Tibial nerve (tissue), 4 donors: ENCODE measurements at places on chromosomes 1 and 21. TPM values are rescaled to one million over a fixed set of nuclear protein-coding genes. Genes with fewer than 3 reads are reported as not detected.

DNA sequence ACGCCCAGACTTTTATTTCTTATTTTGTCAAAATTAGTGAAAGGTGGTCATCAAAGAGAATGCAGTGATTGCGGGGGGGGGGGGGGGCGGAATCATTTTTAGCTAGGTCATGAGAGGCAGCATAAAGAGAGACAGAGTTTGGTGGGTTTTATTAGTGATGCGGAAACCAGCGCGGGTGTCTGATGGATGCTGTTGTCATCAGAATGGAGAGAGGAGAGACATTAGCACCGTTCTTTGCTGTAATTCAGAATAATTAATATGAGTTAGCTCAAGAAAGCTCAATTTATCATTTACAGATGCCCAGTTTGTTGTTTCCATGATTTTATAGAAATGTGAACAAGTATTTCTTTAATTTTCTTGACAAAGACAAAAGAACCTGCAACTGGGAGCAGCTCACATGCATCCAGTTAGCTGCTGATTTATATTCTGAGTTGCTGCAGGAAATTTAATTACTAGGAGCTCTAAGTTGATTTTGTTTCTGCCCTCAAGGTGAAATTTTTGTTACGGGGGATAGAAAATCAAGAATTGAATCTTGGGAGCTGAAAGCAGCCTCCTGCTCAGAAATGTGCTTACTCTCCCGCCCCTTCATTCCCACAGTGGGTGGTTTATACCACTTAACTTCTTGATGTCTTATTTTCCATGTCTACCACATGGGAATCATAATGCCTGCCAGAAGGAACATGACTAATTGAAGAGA lies 133.4 kb upstream of the MAP1LC3C start:
- no peaks in the 10 kb centered on the region for H3K4me1 ChIP-seq
- DNase-seq, result no peak
- no peak overlapping the region for H3K27ac ChIP-seq
- no peak overlapping the region for H3K4me3 ChIP-seq

GRCh38 chr1:68675336-68675735 lies 178.5 kb upstream of the DEPDC1 start:
- no peak overlapping the region for H3K27ac ChIP-seq
- no peaks in the 10 kb centered on the region for H3K27me3 ChIP-seq
- H3K4me1 ChIP-seq, result no peaks in the 10 kb centered on the region

- no peak overlapping the region for H3K4me3 ChIP-seq
- no peak overlapping the region for H3K27ac ChIP-seq
- peaks cover 6% of the 10 kb centered on the region for H3K4me1 ChIP-seq
- no peaks in the 10 kb centered on the region for H3K36me3 ChIP-seq
- no peak for DNase-seq
Observed at GRCh38 chr1:37135032-37135431, 100.7 kb upstream of the GRIK3 start.

DNA sequence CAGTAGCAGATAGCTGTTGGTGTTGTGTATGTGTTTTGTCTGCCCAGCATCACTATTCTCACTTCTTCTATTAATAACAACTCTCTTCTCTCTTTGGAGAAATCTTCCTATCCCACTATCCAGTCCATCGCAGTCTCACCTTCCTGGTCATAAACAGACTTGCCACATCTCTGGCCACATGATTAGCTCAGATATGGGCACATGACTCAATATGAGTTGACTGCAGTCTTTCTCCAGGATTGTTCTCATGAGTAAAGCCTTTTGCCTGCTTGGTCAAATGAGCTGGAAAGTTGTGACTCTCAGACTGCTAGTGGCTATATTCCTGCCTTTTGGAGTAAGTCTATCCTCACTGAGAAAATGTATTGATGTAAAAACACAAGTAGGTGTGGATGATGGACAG lies 32.9 kb upstream of the TADA1 start:
- DNase-seq, result no peak
- no peak overlapping the region for H3K27ac ChIP-seq
- H3K4me3 ChIP-seq, result no peak overlapping the region
- H3K4me1 ChIP-seq, result no peaks in the 10 kb centered on the region
- H3K36me3 ChIP-seq, result no peaks in the 10 kb centered on the region

GRCh38 chr1:18783705-18784481 lies 75.6 kb downstream of the TAS1R2 start:
- no peak overlapping the region for H3K27ac ChIP-seq
- no peak for DNase-seq
- H3K4me3 ChIP-seq, result no peak overlapping the region

GRCh38 chr1:87220993-87221392 lies 107.7 kb upstream of the LMO4 start:
- no peaks in the 10 kb centered on the region for H3K36me3 ChIP-seq
- no peak for DNase-seq
- no peak overlapping the region for H3K27ac ChIP-seq
- H3K4me3 ChIP-seq, result no peak overlapping the region

DNA sequence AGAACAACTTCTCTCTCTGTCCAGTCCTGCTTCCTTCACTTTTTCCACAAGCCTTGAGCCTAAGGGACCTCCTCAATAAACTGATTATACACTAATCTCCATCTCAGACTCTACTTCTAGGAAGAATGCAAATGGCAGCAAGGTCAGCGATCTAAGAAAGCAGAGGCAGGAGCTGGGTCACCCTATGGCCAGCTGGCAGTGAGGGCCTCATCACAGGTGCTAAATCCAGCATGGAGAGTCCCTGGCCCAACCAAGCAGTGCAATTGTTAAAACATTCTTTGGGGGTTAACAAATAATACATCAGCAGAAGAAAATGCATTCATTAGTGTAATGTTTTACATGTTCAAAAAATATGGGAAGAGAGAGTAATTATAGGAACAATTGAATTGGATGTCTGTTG lies 416.0 kb downstream of the SIPA1L2 start:
- DNase-seq, result no peak
- no peak overlapping the region for H3K4me3 ChIP-seq
- no peaks in the 10 kb centered on the region for H3K36me3 ChIP-seq

DNA sequence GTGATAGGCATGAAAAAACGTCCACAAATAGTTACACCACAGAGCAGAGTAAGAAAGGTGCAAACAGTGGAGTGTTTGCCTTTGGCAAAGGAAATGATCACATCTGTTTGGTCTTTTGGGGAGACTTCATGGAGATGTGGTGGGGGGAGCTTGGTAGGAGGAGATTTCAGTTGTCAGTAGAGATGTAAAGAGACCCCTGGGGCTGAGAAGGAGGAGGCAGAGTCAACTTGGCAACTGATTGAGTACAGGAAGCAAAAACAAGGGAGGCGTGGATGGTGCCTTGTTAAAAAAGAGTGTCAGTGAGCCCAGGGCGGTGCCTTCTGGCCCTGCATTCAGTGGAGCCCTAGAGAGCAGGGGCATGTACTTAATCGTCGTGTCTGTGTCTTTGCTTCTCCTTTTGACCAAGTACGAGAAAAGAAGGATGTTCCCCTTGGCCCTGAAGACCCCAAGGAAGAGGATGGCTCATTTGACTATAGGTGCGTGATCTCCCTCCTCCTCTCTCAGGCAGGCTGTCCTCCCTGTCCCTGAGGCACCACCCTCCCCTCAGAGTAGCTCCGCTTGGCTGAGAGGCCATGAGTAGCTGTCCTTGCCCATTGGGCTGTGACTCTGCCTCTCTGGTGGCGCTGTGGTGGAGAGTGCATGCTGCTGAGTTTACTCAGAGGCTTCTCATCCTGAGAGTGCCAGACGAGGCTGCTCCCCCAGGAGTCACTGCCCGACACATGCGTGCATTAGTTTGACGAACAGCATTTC lies 30.4 kb upstream of the CNTN2 start:
- no peaks in the 10 kb centered on the region for H3K27me3 ChIP-seq
- H3K4me3 ChIP-seq, result no peak overlapping the region
- peaks cover 21% of the 10 kb centered on the region for H3K4me1 ChIP-seq
- H3K27ac ChIP-seq, result no peak overlapping the region
- DNase-seq, result no peak

DNA sequence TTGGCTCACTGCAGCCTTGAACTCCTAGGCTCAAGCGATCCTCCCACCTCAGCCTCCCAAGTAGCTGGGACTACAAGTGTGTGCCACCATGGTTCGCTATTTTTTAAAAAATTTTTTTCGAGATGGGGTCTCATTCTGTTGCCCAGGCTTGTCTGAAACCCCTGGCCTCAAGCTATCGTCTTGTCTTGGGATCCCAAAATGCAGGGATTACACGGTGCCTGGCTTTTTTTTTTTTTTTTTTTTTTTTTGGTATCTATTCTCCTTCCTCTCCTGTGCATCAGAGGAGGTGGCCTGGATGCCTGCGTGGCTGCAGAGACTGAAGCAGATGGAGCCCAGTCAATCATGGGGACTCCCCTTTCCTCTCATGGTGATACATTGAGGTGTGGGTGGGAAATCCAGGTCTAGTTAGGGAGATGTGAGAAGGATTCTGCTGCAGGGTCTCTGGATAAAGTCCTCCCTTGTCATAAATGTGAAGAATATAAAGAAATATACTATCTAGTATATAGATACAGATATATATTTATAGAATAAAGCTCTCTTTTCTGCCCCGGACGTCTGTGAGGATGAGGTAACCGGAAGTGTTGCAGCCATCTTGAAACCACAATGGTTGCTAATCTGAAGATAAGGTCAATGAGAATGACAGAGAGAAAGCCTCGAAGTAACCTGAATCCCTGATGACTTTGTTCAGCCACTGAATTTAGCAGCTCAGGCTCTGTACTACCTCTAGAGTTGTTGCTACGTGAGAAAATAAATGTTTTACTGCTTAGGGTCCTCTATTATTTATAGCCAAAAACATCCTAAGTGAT lies 19.5 kb upstream of the RGSL1 start:
- H3K4me3 ChIP-seq, result no peak overlapping the region
- no peaks in the 10 kb centered on the region for H3K36me3 ChIP-seq
- no peaks in the 10 kb centered on the region for H3K4me1 ChIP-seq

DNA sequence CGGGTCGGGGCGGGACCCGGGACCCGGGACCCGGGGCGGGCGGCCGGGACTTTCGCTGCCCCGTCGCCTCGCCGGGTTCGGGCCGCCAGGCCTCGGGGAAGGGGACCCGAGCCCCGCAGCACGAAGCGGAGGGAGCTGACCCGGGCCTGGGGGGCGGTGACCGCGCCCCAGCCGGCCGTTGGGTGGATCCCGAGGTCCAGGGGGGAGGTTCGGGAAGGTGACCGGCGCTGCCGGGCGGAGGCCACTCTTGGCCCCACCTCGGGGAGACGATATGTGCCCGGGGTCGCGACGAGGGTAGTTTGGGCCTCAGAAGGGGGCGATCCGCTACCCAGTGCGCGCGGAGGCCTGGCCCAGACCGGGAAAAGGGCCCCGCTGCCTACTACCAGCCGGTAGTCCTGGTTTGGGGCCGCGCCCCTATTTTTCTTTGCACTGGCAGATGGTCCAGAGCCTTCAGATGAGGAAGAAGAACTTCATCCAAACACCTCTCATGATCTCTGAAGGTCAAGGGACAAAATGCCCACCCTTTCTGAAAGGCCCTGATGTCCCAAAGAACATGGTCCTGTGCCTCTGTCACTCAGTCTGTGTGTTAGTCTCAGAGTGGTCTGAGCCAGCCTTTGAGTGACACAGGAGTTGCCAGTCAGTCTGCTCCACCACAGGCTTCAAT lies 766 bp downstream of the AGO4 start:
- no peak for DNase-seq
- no peaks in the 10 kb centered on the region for H3K27me3 ChIP-seq
- H3K4me1 ChIP-seq, result no peaks in the 10 kb centered on the region
- H3K4me3 ChIP-seq, result peak overlapping the region; percentile 99

DNA sequence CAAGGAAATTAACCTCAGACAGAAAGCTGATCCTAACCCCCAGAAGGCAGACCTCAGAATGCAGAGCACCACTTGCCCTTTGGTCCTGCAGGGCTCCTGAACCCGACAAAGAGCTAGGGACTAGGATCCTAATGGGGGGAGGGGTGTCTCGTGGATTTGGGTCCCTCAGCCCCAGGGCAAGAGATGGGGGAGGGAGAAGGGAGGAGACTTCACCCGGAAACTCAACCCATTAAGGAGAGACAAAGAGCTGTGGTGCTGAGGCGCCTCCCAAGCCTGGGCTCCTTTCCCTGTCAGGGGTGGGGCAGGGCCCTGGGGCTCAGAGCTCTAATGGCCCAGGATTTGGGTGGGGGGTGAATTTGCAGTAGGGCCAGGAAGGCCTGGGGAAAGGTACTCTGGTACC lies 2.9 kb downstream of the NECTIN4 start:
- no peak overlapping the region for H3K4me3 ChIP-seq
- no peak for DNase-seq
- no peaks in the 10 kb centered on the region for H3K4me1 ChIP-seq
- no peak overlapping the region for H3K27ac ChIP-seq
- H3K27me3 ChIP-seq, result no peaks in the 10 kb centered on the region

GRCh38 chr1:210448297-210448892 lies 119.7 kb downstream of the HHAT start:
- no peaks in the 10 kb centered on the region for H3K36me3 ChIP-seq
- no peak overlapping the region for H3K27ac ChIP-seq
- no peak for DNase-seq

GRCh38 chr21:23890652-23891051 lies 1716.6 kb downstream of the MRPL39 start:
- H3K27ac ChIP-seq, result no peak overlapping the region
- no peak for DNase-seq
- no peaks in the 10 kb centered on the region for H3K4me1 ChIP-seq
- no peaks in the 10 kb centered on the region for H3K36me3 ChIP-seq

- peaks cover 10% of the 10 kb centered on the region for H3K27me3 ChIP-seq
- no peak overlapping the region for H3K4me3 ChIP-seq
- DNase-seq, result no peak
Observed at GRCh38 chr1:162074276-162075005, 5.0 kb downstream of the NOS1AP start.

- H3K4me1 ChIP-seq, result no peaks in the 10 kb centered on the region
- no peaks in the 10 kb centered on the region for H3K27me3 ChIP-seq
- DNase-seq, result no peak
- H3K27ac ChIP-seq, result no peak overlapping the region
- H3K4me3 ChIP-seq, result no peak overlapping the region
Observed at GRCh38 chr1:245242989-245243388, 88.2 kb downstream of the KIF26B start.

DNA sequence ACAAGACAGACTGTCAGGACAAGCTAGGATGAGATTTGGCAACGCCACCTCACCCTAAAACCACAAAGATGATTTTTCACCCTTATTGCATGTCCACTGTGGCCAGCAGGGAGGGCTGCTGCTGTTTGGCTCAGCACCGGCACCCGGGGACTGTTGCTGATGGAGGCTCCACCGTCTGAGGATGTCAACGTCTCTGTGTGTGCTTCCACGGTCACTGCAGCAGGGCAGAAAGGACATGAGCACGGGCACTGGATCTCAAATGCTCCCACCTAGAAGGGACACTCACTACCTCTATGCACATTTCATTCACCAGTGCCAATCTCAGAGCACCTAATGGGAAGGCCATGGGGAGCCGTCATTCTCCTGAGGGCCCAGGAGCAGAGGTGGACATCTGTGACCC lies 599.6 kb downstream of the PTPRU start:
- no peak overlapping the region for H3K4me3 ChIP-seq
- H3K4me1 ChIP-seq, result no peaks in the 10 kb centered on the region
- no peak for DNase-seq
- H3K27ac ChIP-seq, result no peak overlapping the region

GRCh38 chr1:43716559-43717281 lies 9.4 kb downstream of the ST3GAL3 start:
- no peak overlapping the region for H3K4me3 ChIP-seq
- no peak for DNase-seq
- no peaks in the 10 kb centered on the region for H3K27me3 ChIP-seq
- H3K4me1 ChIP-seq, result no peaks in the 10 kb centered on the region
- no peak overlapping the region for H3K27ac ChIP-seq

GRCh38 chr1:171606402-171606941 lies 15.6 kb upstream of the MYOCOS start:
- H3K4me3 ChIP-seq, result no peak overlapping the region
- H3K36me3 ChIP-seq, result no peaks in the 10 kb centered on the region
- no peaks in the 10 kb centered on the region for H3K4me1 ChIP-seq
- DNase-seq, result no peak

CIART gene
- 12.8 TPM for total RNA-seq

FCRL5 gene
- total RNA-seq, result not detected

FCRL4 gene
- not detected for total RNA-seq

WDR64 gene
- total RNA-seq, result not detected

CD84 gene
- 6.6 TPM for total RNA-seq

GJA5 gene
- total RNA-seq, result 50.7 TPM

CELA2B gene
- total RNA-seq, result not detected

JTB gene
- total RNA-seq, result 274 TPM
